ENCODE measurements at places on chromosomes 3 and 15. TPM values are rescaled to one million over a fixed set of nuclear protein-coding genes. Genes with fewer than 3 reads are reported as not detected.

The FAN1 gene
- total RNA-seq: 23.7 TPM

DNA sequence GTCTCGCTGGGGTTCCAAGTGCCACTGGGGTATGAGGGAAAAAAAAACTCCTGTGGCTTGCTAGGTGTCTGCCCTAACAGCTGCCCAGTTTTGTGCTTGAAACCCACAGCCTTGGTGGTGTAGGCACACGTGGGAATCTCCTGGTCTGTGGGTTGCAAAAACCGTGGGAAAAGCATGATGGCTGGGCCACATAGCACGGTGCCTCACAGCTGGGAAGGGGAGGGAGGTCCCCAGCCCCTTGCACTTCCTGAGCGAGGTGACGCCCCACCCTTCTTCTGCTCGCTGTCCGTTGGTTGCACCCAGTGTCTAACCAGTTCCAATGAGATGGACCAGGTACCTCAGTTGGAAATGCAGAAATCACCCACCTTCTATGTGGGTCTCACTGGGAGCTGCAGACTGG is 144.3 kb downstream of the KBTBD8 start:
- no peak for DNase-seq

DNA sequence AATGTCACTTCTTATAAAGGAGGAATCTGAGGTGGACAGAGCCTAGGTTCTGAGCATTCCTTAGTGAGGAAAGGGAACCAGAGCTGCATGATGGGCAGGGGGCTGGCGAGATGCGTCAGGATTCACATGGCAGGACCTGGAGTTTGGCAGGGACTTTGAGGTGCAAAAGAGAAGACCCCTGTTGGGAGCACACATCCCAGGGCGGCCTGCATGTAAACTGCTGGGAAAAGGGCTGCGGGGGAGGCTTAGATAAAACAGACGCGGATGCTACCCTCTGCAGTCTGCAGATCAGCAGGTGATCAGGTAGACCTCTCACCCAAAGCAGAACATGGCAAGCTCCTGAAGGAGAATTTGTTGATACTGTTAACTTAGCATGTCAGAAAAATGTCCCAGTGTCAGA is 168.4 kb downstream of the VGLL4 start:
- no peak for DNase-seq

DNA sequence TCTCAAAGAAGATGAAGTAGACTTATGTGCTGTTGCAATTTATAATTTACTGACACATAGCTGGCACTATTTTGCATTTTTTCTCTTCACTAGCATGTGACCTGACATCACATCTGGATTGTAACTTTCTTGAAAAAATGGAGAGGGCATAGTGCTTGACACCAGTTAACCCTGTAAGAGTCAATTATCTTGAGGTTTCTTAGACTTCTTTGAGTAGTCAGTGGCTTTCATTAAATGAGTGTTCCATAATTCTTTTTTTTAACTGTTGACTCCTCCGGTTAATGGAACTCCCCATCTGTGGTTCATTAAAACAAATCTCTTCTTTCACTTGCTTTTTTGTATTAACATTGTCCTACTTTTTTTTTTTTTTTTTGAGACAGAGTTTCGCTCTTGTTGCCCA is 16.9 kb upstream of the PRKCI start:
- peak; percentile 10 for DNase-seq

The A4GNT gene
- total RNA-seq: not detected

The NR2E3 gene
- 0.19 TPM for total RNA-seq

The CNTN3 gene
- 3.8 TPM for total RNA-seq

The UPK1B gene
- 12.4 TPM for total RNA-seq

GRCh38 chr3:190299969-190300368 is 22.3 kb downstream of the CLDN1 start:
- no peak for DNase-seq

- peak; percentile 57 for DNase-seq
These were observed 31.3 kb upstream of the MEIS2 start for GRCh38 chr15:37131621-37132020.

DNA sequence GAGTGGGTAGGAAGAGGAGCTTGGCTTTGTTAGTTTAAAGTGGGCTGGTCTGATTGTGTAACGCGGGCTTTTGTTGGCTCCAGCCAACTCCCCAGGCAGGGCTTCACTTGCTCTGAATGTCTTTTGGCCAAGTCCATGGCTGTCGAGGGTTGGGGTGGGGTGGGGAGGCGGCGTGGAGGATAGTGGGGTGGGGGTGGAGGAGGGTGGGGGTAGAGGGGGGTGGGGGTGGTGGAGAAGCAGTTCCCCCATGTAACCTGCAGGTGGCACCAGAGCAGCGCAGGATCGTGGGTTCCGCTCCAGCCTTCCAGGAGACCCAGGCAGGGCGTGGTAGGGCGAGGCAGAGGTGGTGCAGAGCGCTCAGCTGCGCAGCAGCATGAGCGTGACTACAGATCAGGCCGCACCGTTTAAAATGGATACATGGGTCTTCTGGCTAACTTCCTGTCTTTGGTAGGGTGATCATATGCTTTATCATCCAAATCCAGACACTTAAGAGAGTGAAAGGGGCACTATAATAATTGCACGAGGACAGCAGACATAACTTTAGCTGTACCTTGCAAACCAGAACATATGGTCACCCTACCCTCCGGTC is 28.3 kb downstream of the GOLGA6A start:
- DNase-seq: peak; percentile 91

GRCh38 chr3:147297761-147298350 is 108.5 kb downstream of the ZIC4 start:
- DNase-seq: no peak

DNA sequence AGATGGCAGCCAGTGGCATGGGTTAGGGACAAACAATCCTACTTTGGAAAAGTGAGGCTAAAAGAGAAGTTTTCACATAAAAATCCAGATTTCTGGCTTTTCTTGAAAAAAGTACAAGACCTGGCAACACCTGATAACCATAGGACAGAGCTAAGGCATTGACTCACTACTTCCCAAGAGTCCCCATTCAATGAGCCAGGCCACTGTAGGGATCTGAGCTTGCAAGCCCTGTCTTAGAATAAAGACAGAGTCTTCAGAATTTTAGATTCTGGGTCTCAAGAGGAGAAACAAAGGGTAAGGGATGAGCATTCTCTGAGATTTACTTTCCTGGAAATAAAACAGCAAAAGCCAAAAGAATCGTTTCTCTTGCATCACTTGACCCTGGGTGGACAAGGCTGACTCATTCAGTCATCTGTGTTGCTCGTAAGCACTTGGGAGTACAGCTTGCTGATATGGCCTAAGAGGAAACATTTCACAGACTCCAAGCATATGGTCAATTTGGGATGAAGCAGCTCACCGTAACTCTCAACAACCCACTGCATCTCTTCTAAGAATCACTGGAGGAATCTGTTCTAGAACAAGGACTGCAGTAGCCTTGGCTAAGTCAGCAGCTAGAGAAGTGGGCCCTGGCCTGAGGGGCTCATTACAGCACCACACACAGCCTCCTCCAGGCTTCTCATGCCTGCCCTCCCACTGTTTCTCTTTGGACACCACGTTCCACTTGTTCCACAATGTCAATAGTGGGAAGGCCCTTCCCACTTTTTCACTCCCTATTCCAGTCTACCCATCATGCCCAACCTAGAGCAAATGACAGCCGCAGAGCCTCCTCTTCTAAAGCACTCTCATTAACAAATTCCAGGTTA is 86.2 kb downstream of the RFTN1 start:
- no peak for DNase-seq

DNA sequence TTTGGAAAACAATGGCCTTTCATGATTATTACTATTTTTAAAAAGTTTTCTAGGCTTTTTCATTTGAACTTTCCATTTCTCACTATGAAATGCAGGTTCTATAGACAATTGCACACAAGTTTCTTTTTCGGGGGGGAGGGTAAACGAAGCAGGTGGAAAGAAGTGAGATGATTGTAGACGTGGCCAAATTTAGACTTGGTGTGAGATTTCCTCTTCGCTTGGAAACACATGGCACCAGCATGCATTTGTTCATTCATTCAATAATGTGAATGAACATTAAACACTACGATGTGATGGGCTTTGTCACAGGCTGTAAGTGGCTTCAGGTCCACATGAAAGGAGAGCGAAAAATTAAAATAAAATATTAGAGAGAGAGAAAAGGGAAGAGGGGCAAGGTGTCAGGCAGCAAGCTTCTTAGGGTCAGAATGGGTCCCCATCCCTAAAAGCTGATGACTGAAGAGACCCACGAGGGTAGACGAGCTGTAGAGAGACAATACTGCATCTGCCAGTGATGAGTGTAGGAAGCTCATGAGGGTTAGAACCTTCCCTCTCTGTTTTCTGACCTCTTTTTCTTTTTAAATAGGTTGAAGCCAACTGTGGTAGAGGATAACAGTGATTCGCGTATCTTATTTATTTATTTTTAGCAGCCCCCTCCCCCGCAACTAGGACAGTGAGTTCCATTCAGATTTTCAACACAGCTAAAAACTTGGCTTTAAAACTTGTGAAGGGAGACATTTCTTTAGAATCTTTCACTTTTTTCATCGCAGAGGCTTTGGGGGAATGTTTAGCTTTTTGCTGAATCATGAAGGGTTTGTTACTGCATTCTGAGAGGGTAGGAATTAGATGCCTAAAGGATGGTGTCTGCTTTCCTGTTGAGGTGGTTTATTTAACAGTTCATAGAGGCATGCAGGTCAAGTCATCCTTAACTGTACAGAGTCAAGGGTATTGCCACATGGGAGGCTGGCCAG is 36.2 kb downstream of the GAP43 start:
- DNase-seq: no peak

DNA sequence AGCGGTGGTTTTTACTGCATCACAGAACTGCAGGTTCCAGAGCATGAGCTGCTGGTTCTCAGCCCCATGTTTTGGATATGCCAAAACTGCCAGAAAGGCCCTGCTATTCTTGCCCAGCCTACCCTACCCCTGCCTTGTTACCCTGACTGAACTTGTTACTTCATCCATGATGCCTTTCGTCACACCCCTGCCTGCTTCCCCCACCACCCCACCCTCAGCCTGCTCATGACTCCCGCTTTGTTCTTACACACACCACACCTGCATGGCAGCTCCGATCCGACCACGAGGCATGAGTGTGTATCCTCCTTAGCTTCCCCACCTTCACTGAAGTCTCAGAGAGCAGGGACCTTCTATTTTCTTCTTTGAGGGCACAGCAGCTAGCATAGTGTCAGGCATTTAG is 5.1 kb upstream of the TM4SF1 start:
- DNase-seq: no peak

GRCh38 chr3:30895329-30895728 is 868 bp upstream of the GADL1 start:
- no peak for DNase-seq

GRCh38 chr3:82475306-82475705 is 713.9 kb upstream of the GBE1 start:
- no peak for DNase-seq

The CCDC9B gene
- total RNA-seq: 60.0 TPM

- no peak for DNase-seq
These were observed 17.3 kb downstream of the CISH start for GRCh38 chr3:50594253-50594785.

DNA sequence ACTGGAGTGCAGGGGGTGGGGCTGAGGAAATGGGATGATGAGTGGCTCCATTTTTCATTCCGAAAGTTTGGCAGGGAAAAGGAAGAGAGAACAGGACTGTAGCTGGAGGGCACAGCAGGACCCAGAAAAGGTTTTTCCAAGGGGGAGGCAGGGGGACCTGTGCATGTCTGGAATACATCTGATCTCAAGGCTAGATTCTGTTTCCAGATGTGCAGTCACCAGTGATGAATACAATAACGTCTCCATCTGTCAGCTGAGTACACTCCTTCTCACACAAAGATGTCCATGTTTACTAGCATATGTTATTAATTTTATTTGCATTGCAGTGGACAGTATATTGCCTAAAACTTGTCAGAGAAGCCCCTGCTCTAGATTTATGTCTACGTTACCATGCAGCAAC is 39.9 kb upstream of the PRTG start:
- no peak for DNase-seq

DNA sequence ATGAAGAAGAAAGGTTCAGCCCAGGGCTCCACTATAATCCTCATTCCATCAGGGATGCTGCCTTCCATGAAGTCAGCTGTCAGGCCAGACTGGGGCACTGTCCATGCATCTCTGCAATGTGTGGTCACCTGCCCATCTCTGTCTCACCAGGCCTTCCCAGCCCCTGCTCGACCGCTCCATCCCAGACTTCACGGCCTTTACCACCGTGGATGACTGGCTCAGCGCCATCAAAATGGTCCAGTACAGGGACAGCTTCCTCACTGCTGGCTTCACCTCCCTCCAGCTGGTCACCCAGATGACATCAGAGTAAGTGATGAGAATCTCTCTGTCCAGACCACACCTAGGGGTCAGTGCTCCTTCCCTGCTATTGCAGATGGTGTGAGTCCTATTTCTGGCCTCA is 454.1 kb downstream of the EPHB1 start:
- no peak for DNase-seq

DNA sequence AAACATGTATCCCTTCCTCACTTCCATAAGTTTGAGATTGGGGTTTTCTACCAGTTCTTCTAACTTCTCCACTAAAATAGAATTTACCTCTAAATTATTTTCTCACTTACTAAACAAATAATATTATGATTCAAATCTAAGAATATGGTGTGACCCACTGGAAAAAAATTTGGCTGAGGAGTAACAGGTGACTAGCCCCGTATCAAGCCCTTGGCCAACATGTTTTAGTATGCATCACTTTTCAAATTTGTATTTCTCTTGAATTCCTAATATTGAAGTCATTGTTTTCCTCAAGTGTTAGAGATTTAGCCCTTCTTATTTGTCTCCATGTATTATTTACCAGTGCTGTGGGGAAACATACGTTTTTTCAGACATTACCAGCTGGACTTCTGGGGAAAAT is 759.4 kb downstream of the NSUN3 start:
- no peak for DNase-seq

DNA sequence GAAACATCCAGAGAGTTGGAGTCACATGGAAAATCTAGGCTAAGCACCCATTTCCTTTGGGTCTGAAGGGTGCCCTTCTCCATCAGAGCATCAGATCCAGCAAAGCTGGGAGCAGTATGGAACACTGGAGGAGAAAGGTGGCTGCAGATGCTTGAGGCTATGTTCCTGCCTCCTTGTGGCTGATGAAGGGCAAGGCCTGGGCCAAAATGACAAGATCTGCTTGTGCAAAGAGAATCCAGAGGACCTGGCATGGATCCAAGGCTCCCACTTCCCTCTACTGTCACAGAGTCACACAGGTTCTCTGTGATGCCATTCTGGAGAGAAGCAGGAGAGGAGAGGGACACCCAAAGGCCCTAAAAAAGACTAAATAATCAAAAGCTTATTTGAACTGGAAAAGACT is 9.2 kb upstream of the ATP8B4 start:
- no peak for DNase-seq

Data from kidney (tissue), 22 donors.